ENCODE measurements at places on chromosomes 7 and 10.

DNA sequence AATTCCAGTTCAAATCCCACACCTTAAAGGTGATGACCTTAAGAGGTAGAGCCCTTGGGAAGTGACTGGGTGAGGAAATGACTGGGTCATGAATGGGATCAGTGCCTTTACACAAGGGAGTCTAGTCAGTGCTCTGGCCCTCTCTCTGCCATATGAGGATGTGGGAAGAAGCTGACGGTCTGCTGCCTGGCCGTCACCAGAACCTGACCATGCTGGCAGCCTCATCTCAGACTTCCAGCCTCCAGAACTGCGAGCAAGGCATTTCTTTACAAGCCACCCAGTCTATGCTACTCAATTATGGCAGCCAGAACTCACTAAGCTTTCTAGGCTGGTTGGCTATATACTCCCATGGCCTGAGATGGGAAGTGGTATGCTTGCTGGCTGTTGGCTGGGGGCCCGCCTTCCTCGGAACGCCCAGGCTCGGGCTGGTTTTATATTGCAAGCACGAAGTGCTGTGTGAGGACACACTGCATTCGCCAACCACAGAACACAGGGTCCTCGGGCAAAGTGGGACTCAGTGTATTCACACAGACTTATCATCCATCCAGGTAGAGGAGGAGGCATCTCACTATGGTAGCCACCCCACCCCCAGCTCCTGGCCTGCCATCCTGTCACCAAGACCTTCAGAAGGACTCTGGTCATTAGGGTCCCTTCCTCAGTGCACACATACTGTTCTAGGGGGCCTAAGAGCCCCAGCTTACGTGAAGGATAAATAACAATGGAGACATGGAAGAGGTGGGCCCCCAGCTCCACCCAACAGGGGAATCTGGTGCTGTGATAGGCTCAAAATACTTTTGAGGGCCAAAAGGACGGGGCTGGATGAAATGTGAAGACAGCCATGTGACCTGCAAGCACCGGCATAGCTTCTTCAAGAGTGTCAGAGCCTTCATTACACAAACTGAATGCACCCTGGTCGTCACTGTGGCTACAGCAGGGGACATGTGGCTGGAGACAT, 49.0 kb downstream of the ZRANB1 start:
- no peak for DNase-seq

- DNase-seq = no peak
Observed at GRCh38 chr7:44845451-44845850, 2.4 kb downstream of the H2AZ2 start.

GRCh38 chr10:125961743-125962142, 65.4 kb downstream of the FANK1 start:
- no peak for DNase-seq

GRCh38 chr10:124837687-124838086, 36.1 kb downstream of the ABRAXAS2 start:
- no peak for DNase-seq

GRCh38 chr7:90492250-90492649, 22.8 kb downstream of the PTTG1IP2 start:
- no peak for DNase-seq

GRCh38 chr7:44519546-44519945, 21.6 kb downstream of the NPC1L1 start:
- no peak for DNase-seq

GRCh38 chr10:102668326-102669107, 24.2 kb downstream of the TRIM8 start:
- no peak for DNase-seq
